ENCODE measurements at places on chromosomes 12 and 14.

DNA sequence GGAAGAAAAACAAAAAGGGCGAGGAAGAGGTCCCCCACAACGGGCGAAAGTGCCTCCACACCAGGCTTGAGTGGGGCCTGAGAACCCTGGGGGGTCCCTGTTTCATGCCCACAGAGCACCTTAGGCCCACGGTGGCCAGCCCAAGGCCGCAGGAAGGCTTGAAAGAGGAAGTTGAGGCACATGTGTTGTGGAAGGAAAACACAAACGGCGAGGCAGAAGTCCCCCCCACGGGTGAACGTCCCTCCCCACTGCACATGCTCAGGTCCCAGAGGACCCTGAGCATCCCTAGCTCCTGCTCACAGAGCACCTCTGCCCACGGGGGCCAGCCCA is 371.5 kb downstream of the ALG10 start:
- no peak for DNase-seq

DNA sequence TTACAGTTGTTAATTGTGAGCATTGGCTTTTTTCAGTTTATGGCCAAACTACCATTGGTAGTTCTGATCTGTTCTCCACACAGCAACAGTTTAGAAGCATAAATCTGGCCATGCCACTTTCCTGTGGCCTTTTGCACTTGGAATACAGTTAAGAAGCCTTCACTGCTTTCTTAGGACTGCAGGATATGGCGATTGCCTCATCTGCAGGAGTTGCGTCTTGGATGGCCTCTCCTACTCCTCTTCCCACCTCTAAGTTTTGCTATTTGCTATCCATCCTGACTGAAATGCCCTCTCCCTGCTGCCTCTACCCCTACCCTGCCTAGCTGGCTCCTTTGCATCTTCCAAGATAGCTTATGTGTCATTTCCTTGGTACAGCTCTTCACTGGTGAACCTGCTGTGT is 12.8 kb upstream of the BMAL2 start:
- DNase-seq = no peak

DNA sequence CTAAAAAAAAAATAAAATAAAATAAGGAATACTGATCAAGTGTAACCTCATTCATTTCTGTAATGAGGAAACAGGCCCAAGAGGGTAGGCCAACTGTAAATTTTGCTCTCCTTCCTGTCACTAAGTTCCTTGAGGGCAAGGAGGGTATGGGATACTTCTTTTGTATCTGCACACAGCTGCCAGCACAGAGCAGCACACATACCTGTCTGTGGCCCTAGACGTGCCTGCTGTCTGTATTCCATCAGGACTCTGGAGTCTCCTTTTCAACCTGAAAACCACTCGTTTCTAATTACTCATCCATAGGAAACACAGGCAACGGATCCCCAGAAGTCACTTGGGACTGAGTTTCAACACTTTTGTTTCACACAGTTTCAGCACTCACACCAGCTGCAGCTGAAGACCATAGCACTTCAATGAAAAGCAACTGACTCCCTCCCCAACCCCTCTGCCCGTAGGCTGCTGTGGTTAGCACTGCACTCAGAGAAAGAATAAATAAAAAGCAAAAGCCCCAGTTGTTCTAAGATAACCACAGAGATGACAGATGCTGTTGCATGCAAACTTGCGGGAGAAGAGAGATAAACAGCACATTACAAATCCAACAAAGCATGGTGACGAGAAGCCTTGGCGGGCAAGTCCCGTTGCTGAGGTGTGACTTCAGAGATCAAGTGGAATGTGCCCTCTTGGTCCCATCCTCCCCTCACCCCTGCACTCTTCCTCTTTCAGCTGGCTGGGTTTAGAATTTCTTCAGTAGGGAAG is 24.9 kb downstream of the CRACR2A start:
- no peak for DNase-seq

- DNase-seq = no peak
Measured at GRCh38 chr12:69015831-69016230, 82.9 kb upstream of the CPM start.

DNA sequence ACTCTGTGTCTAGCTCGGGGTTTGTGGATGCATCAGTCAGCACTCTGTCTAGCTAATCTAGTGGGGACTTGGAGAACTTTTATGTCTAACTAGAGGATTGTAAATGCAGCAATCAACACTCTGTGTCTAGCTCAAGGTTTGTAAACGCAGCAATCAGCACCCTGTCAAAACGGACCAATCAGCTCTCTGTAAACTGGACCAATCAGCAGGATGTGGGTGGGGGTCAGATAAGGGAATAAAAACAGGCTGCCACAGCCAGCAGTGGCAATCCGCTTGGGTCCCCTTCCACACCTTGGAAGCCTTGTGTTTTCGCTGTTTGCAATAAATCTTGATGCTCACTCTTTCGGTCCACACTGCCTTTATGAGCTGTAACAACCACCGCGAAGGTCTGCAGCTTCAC is 920.7 kb upstream of the FOXG1 start:
- DNase-seq = no peak

DNA sequence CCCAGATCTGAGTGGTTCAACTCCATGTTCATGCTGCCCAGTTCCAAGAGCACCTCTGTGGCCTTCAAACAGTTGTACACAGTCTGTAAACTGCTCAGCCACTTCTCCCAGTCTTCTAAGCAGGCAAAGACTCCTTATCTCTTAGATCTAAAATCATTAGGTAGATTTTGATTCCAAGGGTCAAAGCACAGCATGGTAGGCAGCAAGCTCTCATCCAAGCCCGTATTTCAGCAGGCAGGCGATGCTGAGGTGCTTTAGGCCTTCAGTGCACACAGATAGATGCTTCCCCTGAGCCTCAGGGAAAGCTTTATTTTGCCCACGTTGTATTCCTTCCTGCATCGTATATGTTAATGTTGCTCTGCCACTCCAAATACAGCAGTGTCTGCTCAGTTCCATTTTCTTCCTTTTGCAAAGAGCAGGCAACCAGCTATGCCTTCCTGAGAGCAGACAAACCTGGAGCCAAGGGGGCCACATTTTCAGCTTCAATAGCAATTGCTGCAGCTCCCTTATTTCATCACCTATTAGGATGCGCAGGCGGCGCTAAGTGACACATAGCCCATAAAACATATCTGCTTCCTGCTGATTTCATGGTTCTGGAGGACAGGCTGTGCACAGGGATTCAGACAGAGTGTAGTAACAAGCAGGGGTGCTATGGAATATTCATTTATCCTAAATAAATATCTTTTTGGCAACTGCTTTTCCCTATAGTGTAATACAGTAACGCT is 67.5 kb downstream of the ETV6 start:
- no peak for DNase-seq

DNA sequence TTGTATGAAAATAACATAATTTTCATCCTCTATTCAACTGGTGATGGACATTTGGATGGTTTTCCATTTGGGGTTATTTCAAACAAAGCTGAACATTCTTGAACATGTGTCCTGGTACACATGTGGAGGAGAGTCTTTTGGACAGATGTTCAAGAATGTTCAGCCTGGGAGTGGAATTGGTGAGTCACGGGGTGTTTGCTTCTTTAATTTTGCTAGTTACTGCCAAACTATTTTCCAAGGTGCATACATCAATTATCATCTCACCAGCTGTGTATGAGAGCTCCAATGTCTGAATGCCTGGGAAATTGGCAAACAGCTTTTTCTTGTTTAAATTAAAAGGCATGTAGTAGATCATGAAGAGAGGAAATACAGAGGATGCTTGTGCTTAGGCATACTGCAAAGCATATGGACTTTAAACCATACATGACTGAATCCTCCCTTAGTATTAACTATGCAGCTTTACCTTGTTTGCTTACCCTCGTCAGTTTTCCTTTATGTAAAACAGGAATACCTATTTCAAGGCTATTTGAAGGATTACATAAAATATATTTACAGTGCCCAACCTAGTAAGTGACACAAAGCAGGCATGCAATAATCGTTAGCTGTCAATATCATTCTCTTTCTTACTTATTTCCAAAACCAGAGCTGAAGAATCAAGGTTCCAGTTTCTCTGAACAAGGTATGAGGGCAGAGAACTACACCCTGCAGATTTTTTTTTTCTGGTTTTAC is 152.1 kb downstream of the ITPR2 start:
- no peak for DNase-seq

GRCh38 chr14:73468828-73469375 is 10.6 kb upstream of the NUMB start:
- no peak for DNase-seq

GRCh38 chr12:12592930-12593329 is 18.7 kb upstream of the CREBL2 start:
- DNase-seq = no peak

- DNase-seq = no peak
Measured at GRCh38 chr14:95901054-95901453, 24.4 kb downstream of the TUNAR start.

- DNase-seq = no peak
Measured at GRCh38 chr14:90661866-90662265, 154.4 kb downstream of the TTC7B start.

Data from T-helper 1 cell (primary cell).